ENCODE measurements at places on chromosomes 12 and 14.
A peak's percentile ranks its signal among the peaks of the same experiment; 100 is the strongest.

GRCh38 chr12:51334764-51335163, 10.8 kb upstream of the BIN2 start:
- H3K4me3 ChIP-seq = no peak overlapping the region
- no peaks in the 10 kb centered on the region for H3K36me3 ChIP-seq
- no peak overlapping the region for H3K27ac ChIP-seq
- no peaks in the 10 kb centered on the region for H3K4me1 ChIP-seq
- no peak for DNase-seq

- H3K27me3 ChIP-seq = no peaks in the 10 kb centered on the region
- H3K27ac ChIP-seq = no peak overlapping the region
Measured at GRCh38 chr12:6026998-6027397, 81.9 kb upstream of the ANO2 start.

- H3K27me3 ChIP-seq = no peaks in the 10 kb centered on the region
- no peaks in the 10 kb centered on the region for H3K36me3 ChIP-seq
- no peak overlapping the region for H3K27ac ChIP-seq
- H3K4me1 ChIP-seq = no peaks in the 10 kb centered on the region
Measured at GRCh38 chr12:84043355-84043754, 869.2 kb downstream of the SLC6A15 start.

GRCh38 chr14:75934998-75935628, 46.7 kb downstream of the TGFB3 start:
- H3K27ac ChIP-seq = no peak overlapping the region
- no peaks in the 10 kb centered on the region for H3K36me3 ChIP-seq
- H3K27me3 ChIP-seq = no peaks in the 10 kb centered on the region
- no peak overlapping the region for H3K4me3 ChIP-seq

DNA sequence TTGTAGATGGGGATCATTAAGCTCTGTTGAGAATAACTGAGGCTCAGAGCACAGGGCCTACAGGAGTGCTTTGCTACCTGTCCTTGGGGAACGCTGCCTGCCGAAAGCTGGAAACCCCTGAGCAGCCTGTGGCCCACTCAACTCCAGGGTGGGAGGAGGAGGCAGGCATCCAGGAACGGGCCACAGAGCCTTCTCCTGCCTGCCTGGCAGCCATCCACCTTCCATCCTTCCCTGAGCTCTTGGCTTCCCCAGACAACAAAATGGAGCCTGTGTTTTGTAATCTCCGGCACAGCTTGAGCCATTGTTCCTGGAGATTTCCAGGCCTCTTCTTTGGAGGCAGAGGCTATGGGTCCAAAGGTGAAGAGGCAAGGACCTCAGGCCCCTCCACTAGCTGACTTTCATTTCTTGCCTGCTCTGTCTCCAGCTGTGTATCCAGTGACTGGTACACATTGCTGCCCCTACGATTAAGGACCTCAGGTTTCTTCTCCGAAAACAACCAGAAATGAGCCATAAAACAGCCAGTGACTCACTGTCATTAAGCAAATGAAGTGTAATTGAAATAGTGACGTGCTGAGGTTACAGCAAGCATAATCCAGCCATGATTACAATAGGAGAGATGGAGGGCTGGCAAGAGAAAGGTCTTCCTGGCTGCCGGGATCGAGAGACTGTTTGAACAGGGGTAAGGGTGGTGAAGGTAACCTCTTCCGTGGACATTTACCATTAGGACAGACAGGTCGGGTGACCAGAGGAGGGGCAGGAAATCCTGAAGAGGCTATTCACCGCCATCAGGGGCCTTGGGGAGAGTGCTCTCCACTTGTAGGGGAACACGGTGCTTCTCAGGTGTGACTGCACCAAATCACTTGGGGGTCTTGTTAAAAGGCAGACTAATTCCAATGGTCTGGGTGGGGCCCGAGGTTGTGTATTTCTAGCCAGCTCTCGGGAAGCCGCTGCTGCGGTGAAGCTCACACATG, 56.3 kb upstream of the KCNA5 start:
- no peak overlapping the region for H3K4me3 ChIP-seq
- no peak for DNase-seq
- no peak overlapping the region for H3K27ac ChIP-seq
- peaks cover 3% of the 10 kb centered on the region for H3K4me1 ChIP-seq
- H3K36me3 ChIP-seq = no peaks in the 10 kb centered on the region

DNA sequence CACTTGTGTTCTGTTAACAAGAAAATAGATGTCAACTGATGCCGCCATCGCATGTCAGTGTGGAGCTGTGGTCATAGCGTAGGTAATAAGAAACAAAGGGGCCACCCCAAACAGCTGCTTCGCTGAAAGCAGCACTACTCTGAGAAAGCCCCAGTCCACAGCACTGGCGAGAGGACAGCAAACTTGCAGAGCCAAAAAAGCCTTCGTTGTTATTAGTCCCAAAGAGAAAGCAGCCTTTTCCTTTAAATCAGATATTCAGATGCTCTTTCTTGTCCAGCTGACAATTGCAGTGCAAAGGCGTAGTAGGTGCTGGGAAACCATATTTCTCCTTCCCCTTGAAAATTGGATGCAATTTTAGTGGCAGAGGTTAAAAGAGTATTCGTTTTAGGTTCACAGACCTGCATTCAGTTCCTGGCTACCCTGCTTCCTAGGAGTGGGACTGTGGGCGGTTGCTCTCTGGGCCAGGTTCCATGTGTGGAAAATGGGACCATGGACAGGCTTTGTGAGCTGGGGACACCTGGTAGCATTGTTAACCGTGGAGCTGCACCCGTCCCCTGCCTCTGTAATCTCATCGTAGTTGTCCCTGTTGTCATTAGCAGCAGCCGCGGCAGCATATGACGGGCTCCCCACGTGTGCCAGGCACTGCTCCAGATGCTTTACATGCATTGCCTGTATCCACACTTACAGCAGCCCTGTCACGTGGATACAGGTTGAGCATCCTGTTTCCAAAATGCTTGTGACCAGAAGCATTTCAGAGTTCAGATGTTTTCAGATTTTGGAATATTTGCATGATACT, 54.2 kb downstream of the ELK3 start:
- H3K4me3 ChIP-seq = no peak overlapping the region
- no peaks in the 10 kb centered on the region for H3K4me1 ChIP-seq
- no peaks in the 10 kb centered on the region for H3K27me3 ChIP-seq
- peaks cover 12% of the 10 kb centered on the region for H3K36me3 ChIP-seq

DNA sequence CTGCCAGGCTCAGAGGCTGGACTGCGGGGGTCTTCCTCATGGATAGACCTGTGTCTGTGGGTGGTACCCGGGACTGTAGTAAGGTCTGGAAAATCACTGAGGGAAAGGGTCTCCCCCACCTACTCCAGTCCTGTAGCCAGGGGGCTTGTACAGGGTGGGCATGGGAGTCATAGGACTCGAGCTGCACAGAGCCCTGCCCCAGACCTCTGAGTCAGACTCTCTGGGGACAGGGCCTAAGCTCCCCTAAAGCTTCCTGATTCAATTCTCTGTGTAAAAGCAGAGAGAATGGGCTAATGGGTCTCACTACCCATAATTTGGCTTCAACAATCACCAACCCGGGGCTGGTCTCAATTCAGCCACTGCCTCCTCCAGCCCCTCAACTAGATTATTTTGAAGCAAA, 27.0 kb downstream of the LRTM2 start:
- no peak for DNase-seq
- no peaks in the 10 kb centered on the region for H3K36me3 ChIP-seq
- no peaks in the 10 kb centered on the region for H3K27me3 ChIP-seq
- peaks cover 9% of the 10 kb centered on the region for H3K4me1 ChIP-seq

GRCh38 chr12:132373901-132374611, 44.7 kb upstream of the GALNT9 start:
- H3K4me1 ChIP-seq = no peaks in the 10 kb centered on the region
- no peak for DNase-seq
- peaks cover 49% of the 10 kb centered on the region for H3K27me3 ChIP-seq
- H3K27ac ChIP-seq = no peak overlapping the region
- H3K4me3 ChIP-seq = no peak overlapping the region

DNA sequence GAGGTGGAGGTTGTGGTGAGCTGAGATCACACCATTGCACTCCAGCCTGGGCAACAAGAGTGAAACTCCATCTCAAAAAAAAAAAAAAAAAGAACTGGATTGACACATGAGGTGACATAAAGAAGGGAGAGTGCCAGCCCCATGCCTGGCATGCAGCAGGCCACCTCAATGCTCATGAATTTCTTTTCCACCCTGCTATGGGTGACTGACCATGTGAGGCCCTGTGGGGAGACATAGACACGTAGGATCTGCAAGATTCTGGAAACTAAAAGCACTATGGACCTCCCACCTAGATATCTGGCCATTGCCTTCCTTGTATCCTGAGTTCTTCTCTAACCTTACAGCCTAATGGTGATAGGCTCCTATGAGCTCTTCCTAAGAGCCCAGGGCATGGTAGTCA, 5.6 kb upstream of the ACTN1 start:
- H3K27me3 ChIP-seq = no peaks in the 10 kb centered on the region
- DNase-seq = no peak
- H3K36me3 ChIP-seq = no peaks in the 10 kb centered on the region
- H3K4me3 ChIP-seq = no peak overlapping the region
- peaks cover 3% of the 10 kb centered on the region for H3K4me1 ChIP-seq
- no peak overlapping the region for H3K27ac ChIP-seq

DNA sequence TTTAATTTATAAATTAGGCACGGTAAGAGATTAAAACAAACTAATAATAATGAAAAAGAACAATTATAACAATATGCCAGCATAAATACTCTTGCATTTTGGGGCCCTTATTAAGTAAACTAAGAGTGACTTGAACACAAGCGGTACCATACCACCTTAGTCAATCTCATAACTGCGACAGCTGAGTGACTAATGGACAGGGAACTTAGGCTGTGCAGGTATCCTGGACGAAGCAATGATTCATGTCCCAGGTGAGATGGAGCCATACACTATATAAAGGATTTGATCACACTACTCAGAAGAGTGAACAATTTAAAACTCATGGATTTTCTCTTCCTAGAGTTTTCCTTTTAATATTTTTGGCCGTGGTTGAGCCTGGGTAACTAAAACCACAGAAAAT, 4.3 kb downstream of the KLRC4 start:
- H3K27ac ChIP-seq = no peak overlapping the region
- no peaks in the 10 kb centered on the region for H3K4me1 ChIP-seq
- no peak for DNase-seq

DNA sequence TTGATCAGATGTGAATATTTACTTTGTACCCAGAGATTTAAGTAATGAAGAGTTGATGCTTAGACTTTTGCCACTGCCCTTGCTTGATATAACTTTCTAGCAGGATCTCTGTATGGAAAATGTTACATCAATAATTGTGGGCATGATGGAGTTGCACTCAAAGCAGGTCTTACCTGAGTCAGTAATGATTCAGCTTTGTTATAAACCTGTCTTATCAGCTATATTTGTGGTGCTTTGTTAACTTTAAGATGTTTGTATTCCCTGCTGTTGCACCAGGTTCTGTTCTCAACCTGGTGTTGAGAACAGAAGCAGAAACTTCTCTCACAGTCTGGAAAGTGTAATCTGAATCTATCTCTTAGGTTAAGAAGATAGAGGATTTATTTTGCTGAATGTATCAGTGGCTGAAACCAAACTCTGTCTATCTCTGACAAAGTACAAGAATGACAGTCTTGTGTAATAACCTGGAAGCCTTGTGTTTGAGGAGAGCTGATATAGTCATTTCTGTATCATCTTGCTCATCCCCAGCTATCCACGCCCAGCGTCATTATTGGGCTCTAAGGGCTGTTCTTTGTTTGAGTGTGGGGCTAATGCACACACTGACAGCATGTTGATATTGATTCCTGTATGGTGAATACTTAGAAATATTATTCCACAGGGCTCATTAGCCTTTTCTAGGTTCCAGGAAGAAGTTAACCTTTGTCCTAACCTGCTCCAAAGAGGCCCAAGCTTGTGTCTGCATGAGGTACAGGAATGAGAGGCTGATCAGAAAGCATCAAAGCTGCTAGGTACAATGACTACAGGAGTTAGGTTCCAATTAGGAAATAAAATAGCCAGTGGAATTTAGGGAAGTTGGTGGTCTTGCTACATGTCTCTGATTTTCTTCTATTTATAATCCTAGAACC, 3.6 kb downstream of the AKAP6 start:
- H3K4me3 ChIP-seq = no peak overlapping the region
- no peak for DNase-seq
- H3K4me1 ChIP-seq = no peaks in the 10 kb centered on the region
- H3K27ac ChIP-seq = no peak overlapping the region

GRCh38 chr14:36320897-36321381, 502 bp upstream of the MBIP start:
- H3K27me3 ChIP-seq = no peaks in the 10 kb centered on the region
- no peak for DNase-seq
- no peak overlapping the region for H3K27ac ChIP-seq
- peak overlapping the region; percentile 94 for H3K4me3 ChIP-seq

GRCh38 chr14:35482994-35483515, 50.9 kb upstream of the INSM2 start:
- H3K27ac ChIP-seq = no peak overlapping the region
- no peak for DNase-seq
- no peaks in the 10 kb centered on the region for H3K4me1 ChIP-seq

GRCh38 chr12:6867413-6868210, at the start of gene TPI1:
Gene TPI1 (plus strand): TSS chr12:6867531. CDS start chr12:6867567, 36 bp downstream.
- peak within 1 kb of the TSS; percentile 93 for H3K4me3 ChIP-seq
- no peak within 1 kb of the TSS for H3K27ac ChIP-seq
- no peaks in the 10 kb centered on the region for H3K27me3 ChIP-seq
- H3K4me1 ChIP-seq = no peaks in the 10 kb centered on the region
- peaks cover 63% of the 10 kb centered on the region for H3K36me3 ChIP-seq
- peak; percentile 90 for DNase-seq

GRCh38 chr12:53197011-53197640, 9.9 kb downstream of the ITGB7 start:
- no peaks in the 10 kb centered on the region for H3K4me1 ChIP-seq
- DNase-seq = no peak
- peaks cover 18% of the 10 kb centered on the region for H3K27me3 ChIP-seq

GRCh38 chr14:67018720-67019119, 170.5 kb upstream of the GARIN2 start:
- no peak for DNase-seq
- H3K27ac ChIP-seq = no peak overlapping the region
- H3K4me3 ChIP-seq = no peak overlapping the region
- no peaks in the 10 kb centered on the region for H3K4me1 ChIP-seq
- H3K27me3 ChIP-seq = no peaks in the 10 kb centered on the region
- H3K36me3 ChIP-seq = no peaks in the 10 kb centered on the region

GRCh38 chr14:71514941-71515919, 417.0 kb upstream of the RGS6 start:
- no peak overlapping the region for H3K27ac ChIP-seq
- no peak overlapping the region for H3K4me3 ChIP-seq
- no peaks in the 10 kb centered on the region for H3K4me1 ChIP-seq
- peaks cover 29% of the 10 kb centered on the region for H3K36me3 ChIP-seq

GRCh38 chr12:92803903-92804302, 101.1 kb downstream of the PLEKHG7 start:
- H3K27me3 ChIP-seq = no peaks in the 10 kb centered on the region
- H3K4me1 ChIP-seq = no peaks in the 10 kb centered on the region
- H3K36me3 ChIP-seq = peaks cover 2% of the 10 kb centered on the region
- no peak overlapping the region for H3K4me3 ChIP-seq

GRCh38 chr12:91182636-91183455, at the start of gene DCN:
Gene DCN (minus strand): TSS chr12:91182817. CDS start chr12:91178552, 4,265 bp downstream.
- no peak for DNase-seq
- H3K4me3 ChIP-seq = no peak within 1 kb of the TSS
- H3K36me3 ChIP-seq = no peaks in the 10 kb centered on the region
- no peaks in the 10 kb centered on the region for H3K4me1 ChIP-seq
- H3K27me3 ChIP-seq = no peaks in the 10 kb centered on the region

All from H9 (cell line).